ENCODE measurements at places on chromosomes 1 and 21.

DNA sequence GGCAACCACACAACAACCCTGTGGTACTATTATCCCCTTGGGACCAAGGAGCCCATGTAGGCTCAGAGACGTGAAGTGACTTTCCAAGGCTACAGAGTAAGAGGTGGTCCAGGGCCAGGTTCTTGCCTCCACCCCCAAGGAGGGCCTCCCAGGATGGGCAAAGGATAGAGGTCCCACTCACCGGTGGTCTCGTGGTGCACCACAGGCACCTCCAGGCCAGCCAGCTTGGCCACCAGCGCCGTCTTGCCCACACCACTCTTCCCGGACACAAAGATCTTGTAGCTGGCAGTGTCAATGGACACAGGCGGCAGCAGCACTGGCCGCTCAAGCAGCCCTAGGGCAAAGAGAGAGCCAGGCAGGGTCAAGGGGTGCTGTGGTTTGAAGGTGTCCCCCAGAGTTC lies 3.6 kb downstream of the CPLANE2 start:
- no peak for DNase-seq

GRCh38 chr21:44415073-44416025 lies 40.0 kb upstream of the LRRC3 start:
- no peak for DNase-seq

DNA sequence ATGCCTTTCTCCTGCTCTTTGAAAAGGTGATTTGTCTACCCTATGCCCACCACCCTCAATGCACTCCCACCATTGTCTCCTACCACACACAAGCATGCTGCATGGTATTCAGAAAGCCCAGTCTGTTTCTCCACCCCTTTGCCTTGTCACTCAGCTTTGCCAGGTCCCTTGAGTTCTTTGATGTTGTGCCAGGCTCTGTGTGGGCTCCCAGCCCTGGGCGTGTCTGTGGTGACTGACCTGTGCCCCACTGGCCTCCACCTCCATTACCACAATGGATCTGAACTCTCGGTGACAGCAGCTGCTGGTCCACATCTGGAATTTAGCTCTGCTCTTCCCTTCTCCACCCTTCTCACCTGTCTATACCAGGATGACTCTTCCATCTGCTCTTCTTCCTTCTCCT lies 34.9 kb downstream of the ATP2B4 start:
- DNase-seq = no peak

GRCh38 chr1:159562680-159563079 lies 24.9 kb upstream of the APCS start:
- no peak for DNase-seq

- no peak for DNase-seq
These were observed 94.7 kb downstream of the DMRTB1 start for GRCh38 chr1:53553734-53554509.

DNA sequence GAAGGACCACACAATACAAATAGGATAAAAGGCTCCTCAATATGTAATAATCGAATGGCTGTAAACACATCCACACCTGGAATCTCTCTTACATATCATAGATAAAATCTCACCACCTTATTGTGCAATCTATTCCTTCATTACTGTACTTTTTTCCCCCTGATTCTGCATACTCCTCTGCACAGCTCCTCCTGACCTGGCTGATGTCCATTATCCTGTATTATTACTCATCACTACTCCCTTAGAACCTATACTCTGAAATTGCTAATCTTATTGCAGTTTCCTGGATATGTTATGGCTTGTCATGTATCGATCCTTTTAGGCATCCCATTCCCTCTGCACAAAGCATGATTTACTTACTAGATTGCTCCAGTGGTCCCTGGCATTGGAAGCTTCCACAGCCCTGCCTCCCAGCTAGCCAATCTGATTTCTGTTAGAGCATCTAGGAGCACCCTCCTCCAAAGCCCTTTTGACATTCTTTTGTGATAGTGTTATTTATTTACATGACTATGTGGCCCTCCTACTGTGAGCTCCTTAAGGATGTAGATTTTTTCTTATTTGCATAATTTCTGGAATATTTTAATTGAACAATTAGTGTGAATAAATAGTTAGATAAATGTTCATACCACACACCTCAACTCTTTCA lies 24.2 kb upstream of the PHGDH start:
- no peak for DNase-seq

GRCh38 chr1:40183055-40183710 lies 22.0 kb downstream of the RLF start:
- no peak for DNase-seq

DNA sequence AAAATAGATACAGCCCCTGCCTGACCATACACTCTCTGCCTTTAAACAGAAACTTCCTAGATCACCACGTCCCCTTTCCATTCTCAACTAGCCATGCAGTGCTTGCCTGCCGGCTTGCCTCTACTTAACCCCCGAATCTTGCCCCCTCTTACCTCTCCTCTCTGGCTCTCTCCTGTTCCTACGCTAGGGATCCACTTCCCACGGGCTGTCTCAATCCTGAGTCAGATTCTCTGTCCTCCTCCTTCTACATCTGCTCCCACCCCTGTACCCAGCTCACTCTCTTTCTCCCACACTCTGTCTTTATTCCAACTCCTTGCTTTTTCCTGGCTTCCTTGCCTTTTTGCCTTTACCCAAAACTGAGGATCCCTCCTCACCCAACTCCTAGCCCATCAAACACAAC lies 29.3 kb downstream of the ATF3 start:
- no peak for DNase-seq

DNA sequence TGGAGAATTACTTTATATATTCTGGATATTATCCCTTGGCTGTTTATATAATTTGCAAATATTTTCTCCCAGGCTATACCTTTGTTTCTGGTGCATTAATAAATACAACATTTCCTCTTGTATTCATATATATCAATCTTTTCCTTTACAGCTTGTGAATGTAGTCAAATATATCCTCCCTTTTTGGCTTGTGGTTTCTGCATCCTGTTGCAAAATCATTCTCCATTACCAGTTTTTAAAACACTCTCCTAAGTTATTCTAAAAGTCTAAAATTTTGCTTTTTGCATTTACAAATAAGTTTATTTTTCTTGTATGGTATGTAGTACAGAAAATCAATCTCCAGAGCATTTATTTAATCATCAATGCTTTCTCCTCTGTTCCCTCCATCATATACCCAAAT lies 909.4 kb downstream of the ADGRL2 start:
- no peak for DNase-seq
